NCI-H82 (cell line): ENCODE measurements at places on chromosomes 1 and 21.
A peak's percentile ranks its signal among the peaks of the same experiment; 100 is the strongest.

GRCh38 chr1:9410737-9411297, 118.1 kb downstream of the SPSB1 start:
- peak; percentile 52 for DNase-seq

GRCh38 chr21:14956807-14957206, 108.0 kb downstream of the NRIP1 start:
- no peak for DNase-seq

DNA sequence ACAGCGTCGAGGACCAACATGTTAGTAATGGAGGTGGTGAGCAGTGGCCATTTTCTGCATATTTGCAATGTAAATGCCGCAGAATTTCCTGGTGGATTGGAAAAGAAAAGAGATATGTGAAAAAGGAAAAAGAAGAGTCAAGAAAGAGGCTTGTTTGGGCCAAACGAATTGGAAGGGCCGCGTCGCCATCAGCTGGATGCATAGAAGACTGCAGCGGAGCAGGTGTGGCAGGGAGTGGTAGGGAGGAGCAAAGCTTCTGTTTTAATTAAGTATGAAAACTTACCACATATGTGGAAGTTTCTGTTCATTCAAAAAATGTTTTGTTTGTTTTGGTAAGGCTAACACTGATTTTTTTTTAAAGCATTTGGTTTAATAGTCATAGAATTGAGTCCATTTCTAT, 690.7 kb downstream of the NCAM2 start:
- DNase-seq, result peak; percentile 54

DNA sequence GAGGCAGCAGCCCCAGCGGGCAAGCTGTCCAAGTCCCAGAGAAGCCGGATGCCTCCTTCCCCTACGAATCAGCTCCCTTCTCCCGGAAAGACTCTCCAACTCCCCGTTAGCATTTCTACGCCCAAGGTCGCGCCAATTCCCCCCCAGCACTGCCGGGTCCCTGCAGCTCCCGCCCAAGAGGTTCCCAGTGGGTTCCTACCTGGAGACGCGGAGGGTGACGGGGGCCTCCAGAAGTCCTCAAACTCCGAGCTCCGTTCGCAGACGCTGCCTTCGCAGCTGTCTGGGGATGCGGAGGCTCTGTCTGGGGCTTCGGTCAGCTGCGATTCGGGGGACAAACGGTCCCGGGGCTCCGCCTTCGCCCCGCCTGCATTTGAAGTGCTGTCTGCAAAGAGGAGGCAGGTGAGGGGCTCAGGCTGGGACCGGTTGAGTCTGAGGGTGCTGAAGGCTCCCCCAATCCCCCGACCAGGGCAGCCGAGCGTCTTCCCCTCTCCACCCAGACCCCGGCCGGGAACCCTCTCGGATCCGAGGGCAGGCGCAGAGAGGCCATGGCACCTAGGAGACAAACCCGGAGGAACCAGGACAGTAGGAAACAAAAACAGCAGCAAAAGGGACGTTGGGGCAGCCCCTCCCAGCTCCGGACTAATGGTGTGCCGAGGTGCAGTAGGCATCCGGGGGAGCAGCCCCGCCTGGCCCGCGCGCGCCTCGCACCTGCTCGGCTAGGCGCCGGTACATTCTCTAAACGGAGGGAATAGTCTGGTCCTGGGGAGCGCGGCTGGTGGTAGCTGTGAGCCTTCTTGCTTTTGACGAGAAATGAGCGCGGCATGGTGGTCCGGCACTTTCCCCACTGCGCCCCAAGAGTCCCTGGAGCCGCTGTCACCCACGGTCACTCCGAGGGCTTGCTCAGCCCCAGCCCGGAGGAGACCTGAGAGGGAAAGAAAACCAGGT, 3.8 kb downstream of the GFI1 start:
- DNase-seq, result peak; percentile 56

GRCh38 chr1:57058652-57059501, 93.1 kb upstream of the C8B start:
- DNase-seq, result no peak

- no peak for DNase-seq
Measured at GRCh38 chr1:159827102-159827490, 423 bp downstream of the SLAMF8 start.

- DNase-seq, result no peak
Measured at GRCh38 chr21:39523399-39523798, 71.6 kb downstream of the SH3BGR start.

- no peak for DNase-seq
Measured at GRCh38 chr1:156893048-156893953, at the start of gene PEAR1. PEAR1 (plus strand) TSS chr1:156893718; CDS start chr1:156903927, 10,209 bp downstream.

GRCh38 chr1:112698366-112699310, 8.3 kb downstream of the RHOC start:
- DNase-seq, result peak; percentile 46

GRCh38 chr1:151832318-151832980, 847 bp upstream of the RORC start:
- no peak for DNase-seq
